Placental epithelial cell (primary cell): ENCODE measurements at places on chromosomes 12 and 14. TPM values are rescaled to one million over a fixed set of nuclear protein-coding genes. Genes with fewer than 3 reads are reported as not detected.

NAB2 gene
- 22.8 and 50.1 TPM in 2 replicates for total RNA-seq

FOXN4 gene
- total RNA-seq: not detected in 2 replicates

KRT82 gene
- total RNA-seq: not detected in 2 replicates

PCED1B gene
- under 0.01 and 0.54 TPM in 2 replicates for total RNA-seq

MAP3K9 gene
- 6.3 and 14.7 TPM in 2 replicates for total RNA-seq

CISTR gene
- not detected in 2 replicates for total RNA-seq

SLC7A8 gene
- 12.2 and 12.7 TPM in 2 replicates for total RNA-seq

KERA gene
- not detected in 2 replicates for total RNA-seq

RDH16 gene
- total RNA-seq: 0.39 and 0.43 TPM in 2 replicates

KLRK1 gene
- total RNA-seq: 0.43 and 2.0 TPM in 2 replicates

TPCN1 gene
- 14.4 and 29.4 TPM in 2 replicates for total RNA-seq

COCH gene
- total RNA-seq: 0.11 and 0.39 TPM in 2 replicates

GALNT6 gene
- total RNA-seq: 210 and 402 TPM in 2 replicates

RASAL1 gene
- 0.33 and 0.39 TPM in 2 replicates for total RNA-seq

MYH6 gene
- total RNA-seq: not detected in 2 replicates

FBXL14 gene
- 3.5 and 6.6 TPM in 2 replicates for total RNA-seq

SDSL gene
- total RNA-seq: 4.9 and 5.1 TPM in 2 replicates

VWF gene
- 0.39 and 1.8 TPM in 2 replicates for total RNA-seq

ARL6IP4 gene
- total RNA-seq: 131 and 172 TPM in 2 replicates

MYL2 gene
- total RNA-seq: not detected in 2 replicates

ALDH1L2 gene
- total RNA-seq: 3.9 and 6.8 TPM in 2 replicates

OR6S1 gene
- not detected in 2 replicates for total RNA-seq

GRIP1 gene
- total RNA-seq: 2.1 and 4.7 TPM in 2 replicates

TECPR2 gene
- total RNA-seq: 19.6 and 23.0 TPM in 2 replicates

VASH1 gene
- 0.33 and 1.2 TPM in 2 replicates for total RNA-seq

GZMH gene
- total RNA-seq: not detected in 2 replicates

CPNE6 gene
- not detected in 2 replicates for total RNA-seq

RACGAP1 gene
- total RNA-seq: 27.9 and 39.0 TPM in 2 replicates

ESPL1 gene
- 7.7 and 9.8 TPM in 2 replicates for total RNA-seq

SGPP1 gene
- total RNA-seq: 18.1 and 35.5 TPM in 2 replicates

RNASE4 gene
- total RNA-seq: 16.9 and 20.0 TPM in 2 replicates

GPRC5D gene
- 0.22 TPM in 1 of 2 replicates, not detected in the other for total RNA-seq

RD3L gene
- total RNA-seq: not detected in 2 replicates

ARHGEF25 gene
- total RNA-seq: 6.0 and 22.4 TPM in 2 replicates

CCDC197 gene
- total RNA-seq: not detected in 2 replicates

SERPINA1 gene
- total RNA-seq: under 0.01 and 0.22 TPM in 2 replicates

KLRC2 gene
- total RNA-seq: 1.6 TPM in 1 of 2 replicates, not detected in the other

STYK1 gene
- 22.0 and 31.2 TPM in 2 replicates for total RNA-seq

A2M gene
- 0.39 TPM in 1 of 2 replicates, not detected in the other for total RNA-seq

KRT85 gene
- under 0.01 TPM in 1 of 2 replicates, not detected in the other for total RNA-seq

GYS2 gene
- not detected in 2 replicates for total RNA-seq

OR4K5 gene
- total RNA-seq: not detected in 2 replicates

SMCO2 gene
- 0.39 TPM in 1 of 2 replicates, not detected in the other for total RNA-seq

PLEKHD1 gene
- 0.22 and 0.39 TPM in 2 replicates for total RNA-seq

FAM234B gene
- total RNA-seq: 5.9 and 6.2 TPM in 2 replicates

DLK1 gene
- total RNA-seq: under 0.01 TPM in 1 of 2 replicates, not detected in the other

CLEC6A gene
- total RNA-seq: not detected in 2 replicates

MMP17 gene
- total RNA-seq: 1.2 and 2.0 TPM in 2 replicates

FAM181A gene
- total RNA-seq: not detected in 2 replicates

LGR5 gene
- 4.4 and 7.5 TPM in 2 replicates for total RNA-seq

KLRB1 gene
- not detected in 2 replicates for total RNA-seq

COL2A1 gene
- under 0.01 and 1.5 TPM in 2 replicates for total RNA-seq

RDH11 gene
- 27.5 and 87.1 TPM in 2 replicates for total RNA-seq
